Hepatic stellate cell (primary cell): ENCODE measurements at places on chromosomes 3 and 15.

- no peak for DNase-seq
Measured at GRCh38 chr15:42090781-42091180, 3.6 kb downstream of the PLA2G4D start.

GRCh38 chr3:29486096-29486495 is 205.2 kb downstream of the RBMS3 start:
- no peak for DNase-seq

- no peak for DNase-seq
Measured at GRCh38 chr15:50702762-50703334, 16.3 kb upstream of the TRPM7 start.

DNA sequence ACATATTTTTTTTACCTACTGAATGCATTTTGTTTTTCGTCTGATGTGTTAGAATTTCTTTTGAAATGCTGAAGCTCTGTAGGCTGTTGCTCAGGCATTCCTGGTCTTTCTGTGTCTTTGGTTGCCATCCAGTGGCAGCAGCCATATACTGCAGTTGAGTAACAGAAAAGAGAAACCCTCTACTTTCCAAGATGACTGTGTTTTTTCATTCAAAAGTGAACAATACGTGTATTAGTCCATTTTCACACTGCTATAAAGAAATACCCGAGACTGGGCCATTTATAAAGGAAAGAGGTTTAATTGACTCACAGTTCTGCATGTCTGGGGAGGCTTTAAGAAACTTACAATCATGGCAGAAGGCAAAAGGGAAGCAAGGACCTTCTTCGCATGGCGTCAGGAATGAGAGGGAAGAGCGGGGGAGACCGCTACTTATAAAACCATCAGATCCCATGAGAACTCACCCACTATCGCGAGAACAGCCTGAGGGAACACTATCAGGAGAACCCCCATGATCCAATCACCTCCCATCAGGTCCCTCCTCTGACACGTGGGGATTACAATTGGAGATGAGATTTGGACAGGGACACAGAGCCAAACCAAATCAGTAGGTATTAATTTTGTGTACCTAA is 4.7 kb upstream of the GOLGA8B start:
- DNase-seq, result peak; percentile 73

DNA sequence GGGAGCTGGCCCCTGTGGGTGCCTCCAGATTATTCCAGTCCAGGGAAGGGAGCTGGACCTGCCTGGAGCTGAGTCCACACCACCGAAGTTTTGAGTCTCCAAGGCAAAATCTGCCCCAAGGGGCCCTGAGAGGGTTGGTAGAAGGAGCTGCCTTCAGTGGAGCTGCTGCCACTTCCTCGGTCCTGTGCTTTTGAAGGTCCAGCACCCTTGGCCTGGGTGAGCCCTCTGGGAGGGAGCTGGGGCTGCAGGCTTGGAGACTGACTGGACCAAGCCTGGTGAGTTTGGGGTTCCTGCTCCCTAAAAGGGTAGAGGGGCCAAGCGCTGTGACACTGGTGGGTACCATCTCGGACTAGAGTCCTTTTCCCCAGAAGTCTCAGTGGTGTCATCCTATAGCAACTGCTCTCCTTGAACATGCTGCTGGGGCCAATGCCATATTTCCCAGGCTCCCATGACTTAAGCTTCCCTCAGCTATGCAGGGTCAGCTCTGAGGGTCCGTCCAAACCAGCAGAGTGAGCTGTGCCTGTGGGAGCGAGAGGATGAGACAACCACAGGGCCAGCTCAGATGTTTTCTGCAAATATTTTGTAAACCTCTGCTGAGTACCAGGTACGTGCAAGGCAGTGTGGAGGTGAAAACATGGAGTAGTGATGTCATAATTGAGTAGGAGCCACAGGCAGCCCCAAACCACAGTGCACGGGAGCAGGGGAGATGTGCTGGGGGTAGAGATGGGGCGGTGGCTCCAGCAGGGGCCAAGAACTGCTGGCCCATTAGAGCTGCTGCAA is 96.0 kb downstream of the ABHD5 start:
- no peak for DNase-seq

DNA sequence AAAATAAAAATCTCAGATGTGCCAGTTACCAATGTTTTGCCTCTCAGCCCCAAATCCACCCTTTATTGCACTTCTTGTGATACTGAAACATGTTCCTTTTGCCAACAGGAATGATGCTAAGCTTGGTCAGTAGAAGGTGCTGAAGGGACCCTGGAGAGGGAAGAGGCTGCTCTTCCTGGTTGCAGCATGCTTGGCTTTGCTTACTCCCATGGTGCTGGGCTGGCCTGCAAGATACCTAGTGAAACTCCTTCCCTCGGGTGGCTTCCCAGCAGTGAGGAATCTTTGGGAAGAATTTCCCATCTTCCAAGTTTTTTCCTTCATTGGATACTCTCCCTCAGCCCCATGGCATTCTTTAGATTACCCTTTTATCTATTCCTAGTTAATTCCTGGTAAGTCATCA is 151.8 kb upstream of the TGFBR2 start:
- DNase-seq, result no peak

- peak; percentile 25 for DNase-seq
Measured at GRCh38 chr15:55279746-55280351, 9.8 kb downstream of the RAB27A start.

GRCh38 chr3:134795746-134796280 is 753 bp downstream of the EPHB1 start:
- peak; percentile 31 for DNase-seq

GRCh38 chr15:87224404-87224803 is 1032.1 kb downstream of the NTRK3 start:
- no peak for DNase-seq

DNA sequence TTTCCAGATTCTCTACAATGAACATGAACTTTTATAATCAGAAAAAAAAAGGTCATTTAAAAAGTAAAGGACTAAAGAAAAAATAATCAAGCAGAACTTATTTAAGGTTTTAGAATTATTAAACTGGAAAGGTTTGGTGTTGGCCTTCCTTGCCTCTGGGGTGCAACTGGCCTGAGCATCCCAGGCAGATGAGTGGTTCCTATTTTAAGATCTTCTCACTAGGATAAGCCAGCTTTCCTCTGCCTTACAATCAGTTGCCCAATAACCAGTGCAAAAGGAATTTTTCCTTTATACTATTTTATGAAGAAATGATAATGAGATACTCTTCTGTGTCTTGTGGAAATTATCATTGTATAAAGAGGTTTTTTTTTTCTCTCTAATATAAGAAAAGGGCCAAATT is 56.6 kb downstream of the SEC22A start:
- no peak for DNase-seq
